NCI-H446 (cell line): ENCODE measurements at places on chromosomes 3 and 15.

DNA sequence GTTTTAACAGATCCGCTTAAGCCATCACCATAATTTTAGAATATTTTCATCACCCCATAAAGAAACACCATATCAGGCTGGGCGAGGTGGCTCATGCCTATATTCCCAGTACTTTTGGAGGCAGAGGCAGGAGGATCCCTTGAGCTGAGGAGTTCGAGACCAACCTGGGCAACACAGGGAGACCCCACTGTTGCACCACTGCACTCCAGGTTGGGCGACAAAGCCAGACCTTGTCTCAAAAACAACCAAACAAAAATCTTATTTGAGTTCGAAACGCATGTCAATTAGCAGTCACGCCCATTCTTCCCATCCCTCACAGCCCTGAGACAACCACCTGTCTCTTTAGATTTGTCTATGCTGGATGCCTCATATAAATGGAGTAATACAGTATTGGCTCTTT, 119.9 kb downstream of the KLF13 start:
- DNase-seq: no peak

- no peak for DNase-seq
Measured at GRCh38 chr15:67037694-67038093, 27.7 kb upstream of the SMAD3 start.

- no peak for DNase-seq
Measured at GRCh38 chr3:114558271-114558670, 264.4 kb downstream of the TIGIT start.

DNA sequence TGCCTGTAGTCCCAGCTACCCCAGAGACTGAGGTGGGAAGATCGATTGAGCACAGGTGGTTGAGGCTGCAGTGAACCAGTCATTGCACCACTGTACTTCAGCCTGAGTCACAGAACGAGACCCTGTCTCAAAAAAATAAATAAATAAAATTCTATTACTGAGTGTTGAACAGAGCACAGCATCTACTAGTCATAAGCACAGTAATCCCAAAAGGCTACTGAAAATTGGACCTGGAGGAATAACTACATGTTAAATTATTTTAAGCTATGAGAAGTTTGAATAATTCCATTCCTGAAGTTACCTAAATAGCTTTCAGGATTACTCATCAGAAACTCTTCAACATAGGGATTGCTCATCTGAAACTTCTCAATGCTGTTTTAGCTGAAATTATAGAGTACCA, 43.4 kb downstream of the ARMC8 start:
- no peak for DNase-seq

DNA sequence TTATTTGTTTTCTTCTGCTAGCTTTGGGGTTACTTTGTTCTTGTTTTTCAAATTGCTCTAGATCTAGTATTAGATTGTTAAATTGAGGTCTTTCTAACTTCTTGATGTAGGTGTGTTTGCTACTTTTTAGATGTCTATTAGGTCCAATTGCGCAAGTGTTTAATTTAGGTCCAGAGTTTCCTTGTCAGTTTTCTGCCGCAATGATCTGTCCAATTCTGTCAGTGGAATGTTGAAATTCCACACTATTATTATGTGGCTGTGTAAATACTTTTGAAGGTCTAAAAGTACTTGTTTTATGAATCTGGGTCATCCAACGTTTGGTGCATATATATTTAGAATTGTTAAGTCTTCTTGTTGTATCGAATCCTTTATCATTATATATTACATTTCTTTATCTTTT, 324.4 kb upstream of the SGO1 start:
- no peak for DNase-seq

DNA sequence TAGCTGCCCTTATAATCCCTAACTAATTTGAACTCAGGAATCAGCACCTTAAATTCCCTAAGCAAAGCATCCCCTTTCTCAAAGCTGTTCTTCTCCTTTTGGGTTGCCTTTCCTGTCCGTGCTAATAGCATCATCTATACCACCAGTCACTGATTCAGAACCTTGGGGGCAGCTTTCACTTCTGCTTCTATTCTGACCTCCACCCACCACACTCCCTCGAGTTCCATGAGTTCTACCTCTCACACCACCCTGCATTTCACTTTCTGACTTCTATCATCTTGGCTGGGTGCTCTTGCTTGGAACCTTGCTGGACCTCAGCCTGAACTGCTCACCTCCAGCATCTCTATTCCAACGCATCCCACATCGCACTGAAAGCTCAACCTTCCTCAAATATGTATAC, 55.4 kb upstream of the KCNMB2 start:
- DNase-seq: no peak

DNA sequence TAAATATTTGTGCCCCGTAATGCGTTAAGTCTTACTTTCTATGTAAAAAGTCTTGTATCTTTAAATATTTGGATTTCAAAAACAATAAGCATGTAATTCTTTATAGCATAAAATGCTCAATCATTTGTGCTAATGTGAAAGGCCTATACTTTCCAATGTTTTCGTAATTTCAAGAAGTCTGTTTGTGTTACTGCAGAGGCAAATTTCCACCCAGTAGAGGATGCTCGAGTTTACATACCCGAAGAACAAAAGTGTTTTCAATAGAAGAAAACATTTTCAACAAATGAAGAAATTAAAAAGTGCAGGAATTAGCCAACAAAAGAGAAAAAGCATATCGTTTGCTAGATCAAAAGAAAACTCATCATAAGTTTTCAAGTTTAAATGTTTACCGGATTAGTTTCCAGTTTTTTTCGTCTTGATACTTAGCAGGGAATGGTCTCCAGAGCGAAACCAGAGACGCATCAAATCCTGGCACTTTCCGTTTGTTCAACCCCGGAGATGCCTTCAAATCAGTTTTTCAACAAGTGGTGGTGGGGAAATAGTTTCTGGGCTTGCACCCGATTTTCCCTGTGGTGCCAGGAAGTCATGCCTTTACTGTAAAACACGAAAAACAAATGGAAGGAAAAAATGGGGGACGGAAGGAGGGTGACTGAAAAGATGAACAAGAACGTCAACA, 1.0 kb downstream of the CGGBP1 start:
- DNase-seq: no peak

DNA sequence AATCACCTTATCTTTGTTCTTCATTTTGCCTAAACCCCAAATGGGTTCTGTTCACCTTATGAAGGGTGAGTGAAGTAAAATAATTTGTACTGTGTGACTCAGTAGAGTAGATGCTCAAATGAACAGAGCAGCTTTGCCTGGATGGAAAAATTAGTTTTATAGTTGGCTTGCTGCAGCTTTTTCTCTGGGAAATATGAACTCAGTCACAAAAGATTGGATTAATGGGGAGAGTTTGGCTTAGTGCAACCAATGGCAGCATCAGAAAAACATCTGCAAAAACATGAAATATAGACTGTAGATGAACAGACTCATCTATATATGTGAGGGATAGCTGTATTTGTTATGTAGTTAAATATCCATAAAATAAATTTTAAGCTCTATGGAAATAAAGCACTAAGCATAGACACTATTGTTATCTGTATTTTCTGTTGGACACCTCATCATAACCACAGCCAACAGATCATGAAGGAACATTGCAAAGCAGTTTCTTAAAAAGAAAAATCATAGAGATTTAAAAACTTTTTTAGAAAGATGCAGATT, 181.3 kb downstream of the ECT2 start:
- no peak for DNase-seq

GRCh38 chr3:82814660-82815059, 1053.2 kb upstream of the GBE1 start:
- peak; percentile 74 for DNase-seq

- no peak for DNase-seq
Measured at GRCh38 chr3:102018551-102018950, 169.2 kb downstream of the NFKBIZ start.

DNA sequence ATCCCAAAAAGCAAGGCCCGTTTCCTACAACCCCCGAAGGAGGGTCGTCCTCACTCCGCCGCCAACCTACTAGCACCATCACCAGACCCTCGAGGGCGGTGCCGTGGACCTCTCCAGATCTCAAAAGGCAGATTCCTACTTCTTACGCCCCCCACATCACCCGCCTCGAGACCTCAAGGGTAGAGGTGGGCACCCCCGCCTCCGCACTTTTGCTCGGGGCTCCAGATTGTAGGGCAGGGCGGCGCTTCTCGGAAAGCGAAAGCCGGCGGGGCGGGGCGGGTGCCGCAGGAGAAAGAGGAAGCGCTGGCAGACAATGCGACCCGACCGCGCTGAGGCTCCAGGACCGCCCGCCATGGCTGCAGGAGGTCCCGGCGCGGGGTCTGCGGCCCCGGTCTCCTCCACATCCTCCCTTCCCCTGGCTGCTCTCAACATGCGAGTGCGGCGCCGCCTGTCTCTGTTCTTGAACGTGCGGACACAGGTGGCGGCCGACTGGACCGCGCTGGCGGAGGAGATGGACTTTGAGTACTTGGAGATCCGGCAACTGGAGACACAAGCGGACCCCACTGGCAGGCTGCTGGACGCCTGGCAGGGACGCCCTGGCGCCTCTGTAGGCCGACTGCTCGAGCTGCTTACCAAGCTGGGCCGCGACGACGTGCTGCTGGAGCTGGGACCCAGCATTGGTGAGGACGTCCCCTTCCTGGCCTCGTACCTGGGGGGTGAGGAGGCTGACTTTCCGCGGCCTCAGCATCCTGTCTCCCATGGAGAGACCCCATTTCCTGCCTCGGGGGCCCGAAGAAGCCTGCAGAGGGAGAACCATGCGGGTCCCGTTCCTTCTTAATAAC, at the start of gene MYD88:
TSS of gene MYD88 (plus strand) at position 313 of the 842 bp plus-strand sequence. CDS start at position 353, 40 bp downstream.
- no peak for DNase-seq

GRCh38 chr3:48077815-48078214, 61.6 kb upstream of the MAP4 start:
- no peak for DNase-seq

DNA sequence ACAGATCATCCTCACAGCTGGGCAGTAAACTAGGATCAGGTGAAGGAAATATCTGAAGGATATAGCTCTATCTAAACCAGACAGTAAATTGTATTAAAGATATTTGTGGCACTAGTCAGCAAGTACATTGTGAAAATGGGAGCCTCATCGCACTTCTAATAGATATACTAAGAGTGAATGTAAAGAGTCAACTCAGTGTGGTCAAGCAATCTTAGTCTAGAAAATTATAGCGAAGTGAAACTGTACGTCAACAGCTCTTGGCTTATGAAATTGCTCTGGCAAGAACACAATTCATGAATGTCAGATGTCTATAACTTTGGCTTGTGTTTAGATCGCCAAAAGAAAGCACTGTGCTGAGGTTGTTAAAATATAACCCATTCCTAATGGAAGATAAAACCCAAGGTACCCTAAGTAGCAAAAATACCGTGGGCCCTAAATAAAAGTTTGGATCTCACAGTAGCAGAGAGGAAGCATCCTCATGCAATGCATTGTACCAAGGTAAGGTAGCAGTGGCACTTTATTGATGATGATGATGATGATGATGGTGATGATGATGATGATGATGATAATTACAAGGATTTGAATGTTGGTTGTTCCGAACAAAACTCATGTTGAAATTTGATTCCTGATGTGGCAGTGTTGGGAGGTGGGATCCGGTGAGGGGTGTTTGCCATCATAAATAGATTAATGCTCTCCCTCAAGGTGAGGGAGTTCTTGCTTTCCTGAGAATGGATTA, 228.5 kb downstream of the UNC13C start:
- no peak for DNase-seq

- DNase-seq: no peak
Measured at GRCh38 chr3:30720586-30721313, 114.3 kb downstream of the TGFBR2 start.

- no peak for DNase-seq
Measured at GRCh38 chr3:52721002-52721729, 15.3 kb downstream of the SPCS1 start.

GRCh38 chr3:112605285-112605684, 35.7 kb downstream of the CCDC80 start:
- DNase-seq: no peak

DNA sequence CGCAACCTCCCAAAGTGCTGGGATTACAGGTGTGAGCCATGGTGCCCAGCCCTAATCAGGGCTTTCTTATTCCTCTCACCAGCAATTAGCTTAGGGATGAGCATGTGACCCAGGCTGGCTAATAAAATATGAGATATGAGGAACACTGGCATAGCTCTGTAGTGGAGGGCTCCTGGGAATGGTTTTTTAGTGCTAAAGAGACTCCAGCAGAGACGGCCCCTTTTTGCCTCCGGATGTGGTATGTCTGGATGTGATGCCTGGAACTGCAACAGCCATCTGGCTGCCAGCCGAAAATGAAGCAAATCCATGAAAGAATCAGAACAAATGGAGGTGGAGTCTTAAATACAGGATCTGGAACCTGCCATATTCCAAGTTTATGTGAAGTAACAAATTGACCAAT, 69.1 kb upstream of the MAGI1 start:
- DNase-seq: no peak

DNA sequence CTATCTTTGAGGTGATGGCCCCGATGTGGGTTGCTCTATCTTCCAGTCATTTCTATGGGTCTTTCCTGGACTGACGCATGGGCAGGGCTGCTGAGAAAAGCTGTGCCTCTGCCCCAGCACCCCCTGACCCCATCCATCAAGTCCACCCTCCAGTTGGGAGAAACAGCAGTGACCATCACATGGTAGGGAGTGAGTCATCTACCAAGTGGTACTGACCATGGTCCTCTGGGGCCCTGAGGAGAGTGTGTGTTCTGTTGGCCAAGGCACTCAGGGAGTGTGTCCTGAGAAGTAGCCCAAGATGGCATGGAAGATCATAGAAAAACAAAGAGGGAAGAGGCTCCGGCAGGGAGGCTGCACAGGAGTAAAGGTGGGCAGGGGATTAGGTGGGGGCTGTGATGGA, 1.6 kb upstream of the DNAH1 start:
- DNase-seq: no peak

DNA sequence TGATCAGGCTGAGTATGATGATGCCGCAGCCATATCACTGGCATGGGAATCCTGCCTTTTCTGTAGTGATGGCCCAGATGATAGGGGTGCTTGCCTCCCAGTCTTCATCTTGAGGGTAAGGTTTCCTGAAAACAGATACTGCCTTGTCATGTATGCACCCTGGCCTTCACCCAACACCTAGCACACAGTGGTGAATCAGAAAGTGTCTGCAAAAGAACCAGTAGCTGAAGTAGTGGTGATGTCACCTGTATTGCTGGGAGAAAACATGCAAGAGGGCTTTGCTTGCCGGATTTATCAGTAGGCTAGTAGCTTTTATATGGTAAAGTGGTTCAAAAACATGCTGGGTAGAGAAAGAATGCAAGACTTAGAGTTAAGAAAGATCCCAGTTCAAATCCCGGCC, 419.8 kb upstream of the WNT5A start:
- no peak for DNase-seq

DNA sequence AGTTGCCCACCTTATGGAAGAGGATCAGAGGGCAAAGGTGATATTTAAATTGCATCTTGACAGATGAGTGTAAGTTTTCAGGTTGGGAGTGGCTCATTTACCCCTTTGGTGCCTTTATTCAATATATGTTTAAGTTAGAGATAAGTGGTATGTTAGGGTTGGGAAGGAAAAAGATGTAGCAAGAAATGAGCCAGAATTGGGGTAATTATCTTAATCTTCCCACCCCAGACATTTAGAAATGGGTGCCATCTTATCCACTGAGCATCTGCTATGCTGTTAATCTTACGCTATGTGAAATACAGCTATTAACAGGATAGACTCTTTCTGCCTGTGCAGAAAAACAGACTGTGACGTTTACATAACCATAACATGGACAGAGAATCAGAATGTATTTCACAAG, 6.3 kb downstream of the CMTM7 start:
- no peak for DNase-seq
